ENCODE measurements at places on chromosomes 16 and 17.

GRCh38 chr17:73268582-73269328 is 7.1 kb upstream of the CPSF4L start:
- no peak for DNase-seq

- DNase-seq = no peak
Measured at GRCh38 chr16:54398986-54399385, 112.4 kb upstream of the IRX3 start.

- DNase-seq = no peak
Measured at GRCh38 chr16:67922221-67922620, 9.4 kb downstream of the CTRL start.

- no peak for DNase-seq
Measured at GRCh38 chr17:81511804-81512561, 616 bp downstream of the ACTG1 start.

DNA sequence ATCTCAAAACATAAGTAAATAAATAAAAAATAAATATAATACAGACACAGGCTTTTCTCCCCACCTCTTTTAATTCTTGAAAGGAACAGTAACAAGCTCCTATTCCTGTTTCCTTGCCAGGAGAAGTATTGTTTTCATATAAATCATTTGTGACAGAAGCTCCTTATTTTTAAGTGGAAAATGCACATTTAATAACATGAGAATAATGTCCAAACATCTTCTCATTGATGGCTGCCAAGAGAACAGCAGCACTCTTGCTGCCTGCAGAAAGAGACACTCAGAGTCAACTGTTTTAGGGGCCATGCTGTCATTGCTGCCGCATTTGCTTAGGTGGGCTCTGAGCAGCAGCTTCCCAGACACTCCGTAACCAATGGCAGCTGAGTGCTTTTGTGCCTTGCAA is 580.1 kb downstream of the WWOX start:
- DNase-seq = no peak

DNA sequence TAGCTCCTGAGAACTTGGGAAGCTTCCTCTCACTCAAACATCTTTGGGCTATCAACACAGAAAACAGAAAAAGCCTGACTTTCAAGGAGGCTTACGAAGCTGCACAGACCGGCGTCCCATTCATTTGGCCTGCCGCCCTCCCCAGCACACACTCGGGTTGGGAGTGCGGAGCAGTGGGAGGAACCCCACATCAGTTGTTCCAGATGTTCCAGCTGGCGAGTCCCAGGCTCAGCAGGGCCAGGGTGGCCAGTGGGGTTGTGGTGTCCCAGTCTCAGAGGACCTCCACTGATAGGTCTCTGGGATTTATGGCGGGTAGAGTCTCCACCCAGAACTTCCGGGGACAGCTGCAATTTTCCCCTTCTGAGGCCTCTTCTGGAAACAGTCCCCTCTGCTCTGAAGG is 43.1 kb upstream of the DLX4 start:
- no peak for DNase-seq

Data from cortex of kidney (tissue), 1 donor.